Uterine smooth muscle cell (primary cell): ENCODE measurements at places on chromosomes 1 and 21. TPM values are rescaled to one million over a fixed set of nuclear protein-coding genes. Genes with fewer than 3 reads are reported as not detected.

Gene SHE
- total RNA-seq, result under 0.01 and 0.12 TPM in 2 replicates

Gene PGLYRP3
- not detected in 2 replicates for total RNA-seq

Gene BCAR3
- total RNA-seq, result 48.7 and 53.7 TPM in 2 replicates

Gene NBPF4
- not detected in 2 replicates for total RNA-seq

Gene RYR2
- under 0.01 TPM in 1 of 2 replicates, not detected in the other for total RNA-seq

Gene TLCD4
- total RNA-seq, result 0.75 and 0.77 TPM in 2 replicates

Gene OR6K3
- 0.12 TPM in 1 of 2 replicates, not detected in the other for total RNA-seq

Gene CEP85
- 8.5 and 15.6 TPM in 2 replicates for total RNA-seq

Gene FCRL2
- not detected in 2 replicates for total RNA-seq

Gene OR2L2
- total RNA-seq, result under 0.01 TPM in 1 of 2 replicates, not detected in the other

Gene LCE2A
- 0.25 and 2.2 TPM in 2 replicates for total RNA-seq

Gene KCNQ4
- under 0.01 TPM in 1 of 2 replicates, not detected in the other for total RNA-seq

Gene NBL1
- total RNA-seq, result 123 and 217 TPM in 2 replicates

Gene SPRR2G
- total RNA-seq, result not detected in 2 replicates

Gene PDPN
- total RNA-seq, result 1.5 and 15.9 TPM in 2 replicates

Gene MYBPH
- total RNA-seq, result 0.11 and 0.75 TPM in 2 replicates

Gene EPS8L3
- not detected in 2 replicates for total RNA-seq

Gene TBX15
- not detected in 2 replicates for total RNA-seq

Gene FAM177B
- total RNA-seq, result not detected in 2 replicates

Gene KIF14
- 8.5 and 32.2 TPM in 2 replicates for total RNA-seq

Gene RGSL1
- not detected in 2 replicates for total RNA-seq

Gene SPOCD1
- total RNA-seq, result 71.4 and 85.6 TPM in 2 replicates

Gene TMCC2
- 3.2 and 4.7 TPM in 2 replicates for total RNA-seq

Gene SLC26A9
- total RNA-seq, result not detected in 2 replicates

Gene MXRA8
- total RNA-seq, result 203 and 230 TPM in 2 replicates

Gene PTPN14
- 51.1 and 55.7 TPM in 2 replicates for total RNA-seq

Gene CCSAP
- 8.2 and 12.7 TPM in 2 replicates for total RNA-seq

Gene CYP4A22
- not detected in 2 replicates for total RNA-seq

Gene ATP5PO
- 164 and 168 TPM in 2 replicates for total RNA-seq

Gene SLC1A7
- 0.12 TPM in 1 of 2 replicates, not detected in the other for total RNA-seq

Gene LCE1B
- total RNA-seq, result not detected in 2 replicates

Gene ATAD3C
- total RNA-seq, result 0.50 TPM in 1 of 2 replicates, not detected in the other

Gene FCRL5
- total RNA-seq, result not detected in 2 replicates

Gene AMY1B
- not detected in 2 replicates for total RNA-seq

Gene PROX1
- total RNA-seq, result under 0.01 and 0.12 TPM in 2 replicates
